ENCODE measurements at places on chromosomes 5 and 9. TPM values are rescaled to one million over a fixed set of nuclear protein-coding genes. Genes with fewer than 3 reads are reported as not detected.

DNA sequence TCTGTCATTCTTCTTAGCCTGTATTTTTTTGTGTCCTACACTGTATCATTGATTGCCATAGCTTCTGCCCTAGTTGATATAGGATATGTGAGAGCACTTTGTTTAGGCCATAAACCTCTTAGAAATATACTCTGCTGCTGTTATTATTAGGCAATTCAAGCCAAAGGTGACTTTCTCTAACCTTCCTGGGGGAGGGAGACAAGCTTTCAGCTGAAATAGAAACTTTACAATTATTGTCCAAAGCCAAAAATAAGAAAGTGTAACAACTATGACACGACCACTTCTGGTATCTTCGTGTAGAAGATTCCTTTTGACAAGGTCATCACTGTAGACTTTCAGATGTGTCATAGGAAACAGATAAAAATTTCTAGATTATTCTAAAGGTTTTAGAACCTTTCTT is 12.2 kb upstream of the CSNK1A1 start:
- no peak for DNase-seq

- DNase-seq, result no peak
Measured at GRCh38 chr9:123322273-123323195, 33.5 kb upstream of the CRB2 start.

GRCh38 chr9:4126184-4126865 is 173.5 kb downstream of the GLIS3 start:
- DNase-seq, result no peak

GRCh38 chr5:157842787-157843186 is 16.2 kb downstream of the CLINT1 start:
- no peak for DNase-seq

GRCh38 chr9:19149230-19149629 is 21.9 kb upstream of the PLIN2 start:
- no peak for DNase-seq

DNA sequence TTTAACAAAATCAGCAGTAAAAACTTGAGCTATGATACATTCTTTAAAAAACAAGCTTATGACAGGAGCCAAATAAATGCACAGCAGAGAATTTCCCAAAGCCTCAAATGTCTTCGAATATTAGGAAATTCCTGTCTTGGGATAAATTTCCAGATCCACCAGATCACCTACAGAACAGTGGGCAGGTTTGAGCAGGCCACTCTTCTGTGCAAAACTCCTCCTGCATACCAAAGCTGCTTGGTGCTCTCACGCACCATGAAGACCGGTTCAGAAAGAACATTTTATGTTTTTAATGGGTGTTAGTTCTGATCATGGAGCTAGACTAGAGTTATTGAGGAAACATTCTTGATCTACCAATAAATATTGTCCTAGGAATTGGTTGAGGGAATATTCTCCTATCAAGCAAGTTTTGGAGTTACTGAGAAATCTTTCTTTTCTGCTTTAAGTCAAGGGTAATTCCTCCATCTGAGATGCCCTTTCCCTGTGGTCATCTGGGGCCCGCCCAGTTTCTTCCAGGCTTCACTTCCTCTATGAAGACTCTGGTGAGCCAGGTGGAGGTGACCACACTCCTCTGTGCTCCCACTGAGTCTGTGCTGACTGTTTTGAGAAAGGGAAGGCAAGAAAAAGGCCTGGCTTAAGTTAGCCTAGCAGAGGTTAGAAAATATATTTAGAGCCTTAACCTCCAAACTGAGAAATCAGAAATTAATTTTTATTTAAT is 17.9 kb downstream of the TNFSF15 start:
- DNase-seq, result no peak

GRCh38 chr9:108746864-108747263 is 108.9 kb downstream of the ACTL7B start:
- DNase-seq, result no peak

DNA sequence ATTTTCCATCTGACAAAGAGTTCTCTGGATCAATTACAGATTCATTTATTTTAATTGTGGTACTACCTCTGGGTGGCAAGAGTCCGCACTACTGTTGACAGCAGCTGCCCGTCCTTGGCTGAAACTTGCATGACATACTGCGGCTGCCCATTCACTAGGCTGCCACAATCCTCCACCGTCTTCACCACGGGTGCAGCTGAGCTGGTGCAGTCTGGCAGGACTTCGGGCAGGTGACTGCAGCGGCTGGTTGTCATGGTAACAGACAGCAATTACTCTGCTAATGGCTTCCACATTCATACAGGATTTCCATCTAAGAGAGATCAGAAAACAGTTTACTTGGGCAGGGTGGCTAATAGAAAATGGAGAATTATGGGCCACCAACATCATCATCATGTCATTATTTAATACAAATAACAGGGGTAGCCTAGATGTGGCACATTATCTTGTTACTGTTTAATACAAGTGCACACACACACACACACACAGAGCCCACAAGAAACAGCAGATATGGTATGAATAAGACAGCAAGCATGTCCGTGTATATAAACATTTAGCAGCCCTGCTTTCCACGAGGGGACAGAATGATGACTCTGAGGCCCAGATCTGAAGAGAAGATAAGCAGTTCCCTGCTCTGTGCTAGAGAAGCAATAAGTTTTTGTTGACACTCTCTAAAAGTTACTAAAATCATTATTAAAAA is 112.3 kb downstream of the MARCHF3 start:
- no peak for DNase-seq

- no peak for DNase-seq
Measured at GRCh38 chr9:126440940-126441339, 114.3 kb downstream of the MVB12B start.

DNA sequence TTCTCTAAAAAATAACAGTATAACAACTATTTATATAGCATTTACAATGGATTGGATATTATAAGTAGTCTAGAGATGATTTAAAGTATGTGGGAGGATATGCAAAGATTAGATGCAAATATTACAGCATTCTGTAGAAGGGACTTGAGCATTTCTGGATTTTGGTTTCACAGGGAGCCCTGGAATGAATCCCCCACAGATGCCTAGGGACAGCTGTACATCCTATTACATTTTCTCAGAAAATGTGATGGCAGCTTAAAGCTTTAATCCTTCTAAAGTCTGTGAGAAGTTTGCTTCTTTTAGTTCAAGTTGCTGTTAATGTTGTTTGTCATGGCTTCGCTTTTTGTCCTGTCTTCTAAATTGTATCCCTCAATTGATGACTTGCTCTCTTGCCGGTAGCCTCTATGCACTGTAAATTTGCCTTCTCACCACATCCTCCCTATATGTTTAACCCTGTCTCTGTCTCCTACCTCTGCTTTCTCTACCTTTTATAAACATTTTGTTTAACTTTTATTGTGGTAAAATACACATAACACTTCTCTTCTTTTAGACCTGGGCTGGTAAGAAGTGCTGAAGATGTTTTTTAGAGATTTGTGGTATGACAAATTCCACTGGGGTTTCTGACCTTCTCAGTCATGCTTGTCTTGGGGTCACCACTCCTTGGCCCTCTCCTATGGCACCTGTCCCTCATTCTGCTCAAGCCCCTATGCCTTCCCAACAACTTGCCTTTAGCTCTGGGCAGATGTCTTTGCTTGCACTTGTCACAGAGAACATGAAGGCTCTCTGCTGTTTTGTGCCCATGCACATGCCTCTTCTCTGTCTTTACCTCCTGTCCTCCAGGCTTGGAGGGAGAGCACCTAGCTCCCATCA is 37.9 kb downstream of the LNPEP start:
- DNase-seq, result no peak

DNA sequence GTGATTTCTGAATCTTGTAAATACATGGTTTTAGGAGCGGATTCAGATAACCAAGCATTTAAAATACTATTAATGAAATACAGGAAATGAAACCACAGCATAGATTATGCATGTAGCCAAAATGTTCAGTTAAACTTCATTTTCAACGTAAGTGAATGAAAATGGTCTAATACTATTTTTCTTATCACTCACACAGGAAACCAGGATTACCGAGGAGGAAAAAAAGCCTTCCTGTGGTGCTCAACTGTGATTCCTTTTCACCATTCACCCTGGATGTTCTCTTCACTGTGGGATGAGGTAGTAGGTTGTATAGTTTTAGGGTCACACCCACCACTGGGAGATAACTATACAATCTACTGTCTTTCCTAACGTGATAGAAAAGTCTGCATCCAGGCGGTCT is 83.4 kb upstream of the ZNF169 start:
- no peak for DNase-seq

DNA sequence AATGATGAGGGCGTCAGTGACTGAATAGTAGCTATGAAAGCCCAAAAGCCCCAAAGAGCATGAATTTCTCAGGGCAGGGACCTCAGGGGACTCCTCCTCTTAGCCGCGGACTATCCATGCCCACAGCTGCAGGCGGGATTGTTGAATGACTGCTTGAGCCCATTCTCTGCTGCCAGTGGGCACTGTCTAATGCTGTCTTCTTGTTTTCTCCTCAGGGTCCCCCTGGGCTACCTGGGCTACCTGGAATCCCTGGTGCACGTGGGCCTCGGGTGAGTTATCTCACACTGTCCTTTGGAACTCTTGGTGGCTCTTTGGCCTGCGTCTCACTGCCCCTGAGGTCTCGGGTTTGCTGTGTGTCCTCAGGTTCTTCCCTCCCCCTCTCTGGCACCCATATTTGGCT is 22.7 kb downstream of the COL27A1 start:
- no peak for DNase-seq

DNA sequence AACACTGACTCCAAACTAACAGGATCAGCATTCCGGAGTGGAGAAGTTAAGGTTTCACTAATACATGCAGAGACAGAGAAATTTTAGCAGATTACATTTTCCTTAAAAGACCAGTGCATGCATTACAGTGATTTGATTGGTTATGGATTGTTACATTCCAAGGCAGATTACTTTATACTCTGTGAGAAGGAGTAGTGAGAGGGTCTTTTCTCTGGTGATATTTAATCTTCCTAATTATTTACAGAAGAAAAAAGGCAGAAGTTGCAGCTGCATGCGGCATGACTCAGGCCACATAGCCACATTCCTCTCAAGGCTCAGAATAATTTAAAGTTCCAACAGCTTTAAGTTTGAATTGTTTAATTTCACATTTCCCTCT is 53.0 kb upstream of the PDZD2 start:
- DNase-seq, result no peak

DNA sequence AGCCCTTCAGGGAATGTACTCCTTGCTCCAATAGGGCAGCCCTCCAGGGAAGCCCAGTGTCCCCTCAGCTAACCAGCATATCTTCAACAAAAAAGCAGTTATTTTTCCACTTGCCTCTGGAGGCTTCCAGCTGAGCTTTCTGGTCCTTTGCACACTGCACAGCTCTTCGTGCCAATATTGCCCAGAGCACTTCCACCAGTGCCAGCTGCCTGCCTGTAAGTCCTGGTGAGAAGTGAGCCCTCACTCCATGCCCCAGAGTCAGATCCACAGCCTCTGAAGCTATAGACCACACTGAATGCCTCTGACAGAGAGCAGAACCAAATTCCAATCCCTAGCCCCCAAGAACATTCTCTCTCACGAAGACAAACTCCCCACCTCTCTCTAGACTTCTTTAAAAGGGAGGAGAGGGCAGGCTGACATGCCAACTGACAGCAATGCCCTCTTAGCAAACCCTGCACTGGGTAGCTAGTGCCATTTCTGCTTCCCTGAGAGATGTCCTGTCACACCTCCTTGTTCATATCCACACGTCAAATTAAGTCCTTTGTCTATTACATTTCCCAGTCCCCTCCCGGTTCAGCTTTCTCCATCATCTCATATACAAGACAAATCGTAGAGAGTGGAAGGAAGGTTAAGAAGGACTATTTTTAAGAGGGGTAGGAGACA is 12.7 kb upstream of the HEXB start:
- DNase-seq, result no peak

- DNase-seq, result no peak
Measured at GRCh38 chr5:103458497-103459040, 104.0 kb downstream of the NUDT12 start.

DNA sequence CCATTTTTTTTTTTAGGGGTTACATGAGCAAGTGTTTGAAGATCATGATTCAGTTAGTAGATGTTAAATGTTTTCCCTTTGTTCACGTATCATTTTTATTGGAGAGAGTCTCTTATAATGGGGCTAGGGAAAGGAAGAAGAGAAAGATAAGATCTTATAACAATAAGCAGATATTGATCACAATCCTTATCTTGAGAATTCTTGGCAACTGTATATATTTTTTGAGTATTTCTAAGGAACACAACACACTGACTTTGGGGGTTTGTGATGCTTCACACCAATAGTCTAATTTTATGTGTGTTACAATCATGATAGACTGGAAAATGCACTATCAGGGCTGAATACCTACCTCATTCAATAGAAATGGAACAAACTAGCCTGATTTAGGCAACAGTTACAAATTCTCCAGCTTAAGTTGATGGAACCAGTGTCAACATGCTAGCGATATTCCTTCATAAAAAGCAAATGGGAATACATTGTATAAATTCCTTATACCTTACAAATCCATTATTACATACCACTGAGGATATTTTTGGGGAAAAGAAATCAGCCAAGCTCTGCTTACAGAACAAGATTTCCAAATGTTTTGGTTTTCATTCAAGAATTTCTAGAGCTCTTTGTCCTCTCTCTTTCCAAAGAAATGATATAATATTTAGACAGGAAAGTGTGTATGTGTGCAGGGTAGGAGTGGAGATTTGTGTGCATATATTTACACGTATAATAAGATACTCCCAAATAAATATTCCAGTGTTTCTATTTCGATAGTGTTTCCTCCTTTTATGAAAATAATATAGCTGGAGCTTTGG is 41.5 kb downstream of the SVEP1 start:
- no peak for DNase-seq

GRCh38 chr9:83714329-83714728 is 6.6 kb upstream of the UBQLN1 start:
- no peak for DNase-seq

- DNase-seq, result no peak
Measured at GRCh38 chr5:174411479-174411819, 312.9 kb upstream of the MSX2 start.

DNA sequence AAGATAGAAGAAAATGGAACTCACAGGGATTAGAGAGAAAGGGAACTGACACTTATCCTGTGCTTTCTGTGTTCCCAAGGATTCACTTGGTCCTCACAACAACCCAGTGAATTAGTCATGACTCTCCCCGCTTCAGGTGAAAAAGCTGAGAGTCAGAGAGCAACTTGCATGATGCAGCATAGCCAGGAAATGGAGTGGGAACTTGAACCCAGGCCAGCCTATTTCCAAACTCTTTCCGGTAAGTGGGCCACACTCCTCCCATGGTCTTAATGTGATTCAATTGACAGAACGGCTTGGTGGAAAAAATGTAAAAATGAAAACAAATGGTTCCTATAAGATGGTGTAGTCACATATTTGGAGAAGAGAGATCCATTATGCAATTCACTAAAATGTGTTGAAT is 45.9 kb upstream of the CEMIP2 start:
- no peak for DNase-seq

Gene LRRC19
- total RNA-seq, result 0.66 TPM

Gene FUT7
- not detected for total RNA-seq

Gene SPINK4
- not detected for total RNA-seq

Gene PCDHA13
- total RNA-seq, result 1.3 TPM

Gene MPDZ
- 44.2 TPM for total RNA-seq

Gene TLR4
- 23.0 TPM for total RNA-seq

Gene CDC25C
- not detected for total RNA-seq

Gene SELENOP
- total RNA-seq, result 1,868 TPM

Gene GDA
- not detected for total RNA-seq

Gene ZNF879
- total RNA-seq, result 13.8 TPM
